ENCODE measurements at places on chromosomes 16 and 17. TPM values are rescaled to one million over a fixed set of nuclear protein-coding genes. Genes with fewer than 3 reads are reported as not detected.

The TMEM256 gene
- total RNA-seq = 64.8 TPM

DNA sequence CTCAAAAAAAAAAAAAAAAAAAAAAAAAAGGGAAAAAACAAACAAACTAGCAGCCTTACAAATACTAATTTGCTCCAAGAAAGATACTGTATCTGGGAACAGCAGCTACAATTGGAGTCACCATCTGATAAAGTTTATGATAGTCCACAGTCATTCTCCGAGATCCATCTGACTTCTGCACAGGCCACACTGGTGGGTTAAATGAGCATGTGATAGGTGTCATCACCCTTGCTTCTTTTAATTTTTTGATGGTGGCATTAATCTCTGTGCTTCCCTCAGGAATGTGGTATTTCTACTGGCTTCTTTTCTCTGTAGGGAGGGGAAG, 49.6 kb downstream of the BCL7C start:
- no peak for DNase-seq

DNA sequence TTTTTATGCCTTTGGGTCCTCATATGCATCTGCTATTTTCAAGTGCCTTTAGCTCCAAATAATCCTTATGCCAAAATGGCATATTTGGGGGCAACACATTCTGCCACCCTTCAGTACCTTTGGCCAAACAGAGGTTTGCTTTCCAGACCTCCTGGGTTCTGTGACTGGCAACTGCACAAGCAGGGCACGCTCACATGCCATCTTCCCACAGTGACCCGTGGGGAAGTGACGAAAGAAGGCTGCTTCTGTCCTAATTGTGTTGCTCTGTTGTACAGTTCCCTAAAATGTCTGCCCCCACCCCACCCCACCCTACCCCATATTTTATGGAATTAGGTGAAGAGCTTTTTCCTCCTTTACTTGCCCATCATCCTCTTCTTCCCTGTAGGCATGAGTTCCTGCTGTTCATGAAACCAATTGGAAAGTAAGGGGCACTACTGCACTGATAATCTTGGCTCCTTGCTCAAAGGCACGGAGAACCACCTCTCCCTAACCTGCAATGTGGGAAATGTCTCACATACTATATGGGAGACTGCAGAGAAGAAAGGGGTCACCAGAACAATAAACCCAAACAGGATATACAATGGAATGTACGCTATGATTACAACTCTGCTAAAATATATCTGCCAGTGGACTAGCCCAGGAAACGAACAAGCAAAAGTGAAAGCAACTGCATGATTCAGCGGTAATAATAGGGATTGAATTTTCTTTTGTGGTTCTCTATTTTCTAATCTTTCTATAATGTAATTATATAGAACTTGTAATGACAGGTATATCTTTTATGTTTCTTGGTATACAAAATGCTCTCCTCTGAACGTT, 3.3 kb upstream of the SLFN12L start:
- DNase-seq = peak; percentile 63

DNA sequence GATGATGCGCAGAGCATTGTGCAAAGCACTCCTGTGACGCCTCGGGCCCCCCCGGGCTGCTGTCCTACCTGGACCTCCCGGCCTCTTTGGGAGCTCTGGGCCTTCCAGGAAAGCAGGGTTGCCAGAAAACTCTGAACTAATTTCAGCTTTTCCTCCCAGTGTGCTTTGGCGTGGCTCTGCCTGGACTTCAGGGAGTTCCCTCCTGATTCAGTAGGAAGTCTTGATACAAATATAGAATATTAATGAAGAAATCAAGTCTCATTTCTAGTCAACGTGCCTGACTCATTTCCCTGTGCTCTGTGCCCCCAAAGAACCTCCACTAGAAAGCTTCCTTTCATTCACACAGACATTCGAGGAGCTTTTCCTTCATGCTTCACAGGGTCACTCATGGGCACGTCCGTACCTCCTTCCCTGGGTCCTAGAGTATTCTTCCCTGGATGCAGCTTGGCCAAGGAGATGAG, 84.0 kb upstream of the NOL11 start:
- no peak for DNase-seq

- no peak for DNase-seq
Measured at GRCh38 chr17:82257473-82257872, 16.0 kb downstream of the CSNK1D start.

The NRN1L gene
- total RNA-seq = not detected

The KRTAP2-2 gene
- total RNA-seq = not detected

- DNase-seq = no peak
Measured at GRCh38 chr17:19570544-19571062, 36.9 kb downstream of the SLC47A1 start.

DNA sequence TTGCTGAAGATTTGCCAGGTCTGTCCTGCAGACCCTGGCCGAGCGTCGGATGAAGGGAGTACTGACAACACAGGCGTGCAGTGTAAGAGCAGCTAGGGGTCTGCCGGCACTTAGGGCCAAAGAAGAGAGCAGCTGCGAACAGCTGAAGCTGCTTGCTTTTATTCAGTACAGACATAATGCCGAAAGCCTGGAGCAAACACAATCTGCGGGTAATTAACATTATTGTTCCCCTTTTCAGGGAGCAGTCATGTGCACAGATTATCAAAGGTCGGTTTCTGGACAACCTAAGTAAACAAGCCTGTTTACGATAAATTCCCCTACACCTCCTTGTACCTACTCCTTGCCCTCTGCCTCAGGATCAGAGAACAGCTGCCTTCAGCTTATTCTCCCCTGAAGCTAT, 12.0 kb upstream of the KRT23 start:
- DNase-seq = no peak

DNA sequence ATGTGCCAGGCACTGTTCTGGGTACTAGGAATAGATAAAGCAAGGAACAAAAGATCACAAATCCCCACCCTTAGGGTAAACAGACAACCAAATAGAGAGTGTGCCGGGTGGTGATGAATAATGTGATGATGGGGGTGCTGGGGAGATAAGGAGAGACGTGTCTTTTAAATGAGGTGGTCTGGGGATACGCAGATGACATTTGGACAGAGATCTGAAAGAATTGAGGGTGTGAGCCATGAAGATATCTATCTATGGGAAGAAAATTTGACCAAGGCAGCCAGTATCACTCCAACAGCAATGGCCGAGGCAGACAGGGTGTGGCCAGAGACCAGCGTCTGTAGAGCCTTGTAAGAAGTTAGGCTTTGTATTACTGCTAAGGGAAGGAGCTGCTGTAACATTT, 165.3 kb downstream of the MRTFB start:
- DNase-seq = no peak

- no peak for DNase-seq
Measured at GRCh38 chr16:76654088-76654820, 377.1 kb downstream of the CNTNAP4 start.

DNA sequence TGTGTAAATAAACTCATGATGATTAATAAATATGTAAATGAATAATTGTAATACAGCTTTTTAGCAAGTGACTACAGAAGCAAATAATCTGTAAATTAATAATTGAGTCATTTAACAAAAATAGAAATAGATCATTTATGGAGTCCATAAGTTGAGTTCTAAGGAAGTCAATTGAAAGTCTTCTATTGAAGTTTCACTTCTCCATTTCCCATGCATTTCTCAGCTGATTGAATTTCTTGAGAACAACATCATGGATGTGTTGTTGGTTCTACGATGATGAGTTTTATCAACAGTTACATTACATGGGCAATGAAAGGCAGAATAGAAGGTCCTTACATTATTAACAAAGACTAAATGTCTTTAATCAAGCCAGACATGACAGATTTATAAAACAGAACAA, 290.4 kb downstream of the MAP2K6 start:
- no peak for DNase-seq

DNA sequence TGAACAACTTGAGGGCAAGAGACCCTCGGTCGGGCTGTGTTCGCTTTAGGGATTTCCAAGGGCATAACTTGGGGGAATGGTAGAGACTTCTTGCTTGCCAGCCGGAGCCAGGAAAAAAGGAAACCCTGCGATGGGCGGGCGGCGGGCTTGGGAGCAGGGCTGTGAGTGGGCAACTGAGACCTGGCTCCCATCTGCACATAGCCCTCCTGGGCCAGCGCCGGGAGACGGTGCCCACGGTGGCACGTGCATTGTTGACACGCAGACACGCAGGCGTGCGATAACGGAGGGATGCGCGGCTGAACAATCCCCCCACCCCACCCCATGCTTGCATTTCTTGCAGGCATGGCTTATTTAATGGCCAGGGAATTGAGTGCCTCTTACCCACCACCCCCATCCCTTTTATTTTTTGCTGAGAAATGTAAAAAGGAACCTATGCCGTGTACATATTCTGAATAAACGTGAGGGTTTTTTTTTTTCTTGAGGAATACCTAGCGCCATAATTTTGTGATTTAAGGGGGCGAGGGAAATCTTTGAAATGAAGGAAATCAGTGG, 17.1 kb upstream of the ZFHX3 start:
- DNase-seq = no peak

The BAIAP3 gene
- total RNA-seq = 0.35 TPM

DNA sequence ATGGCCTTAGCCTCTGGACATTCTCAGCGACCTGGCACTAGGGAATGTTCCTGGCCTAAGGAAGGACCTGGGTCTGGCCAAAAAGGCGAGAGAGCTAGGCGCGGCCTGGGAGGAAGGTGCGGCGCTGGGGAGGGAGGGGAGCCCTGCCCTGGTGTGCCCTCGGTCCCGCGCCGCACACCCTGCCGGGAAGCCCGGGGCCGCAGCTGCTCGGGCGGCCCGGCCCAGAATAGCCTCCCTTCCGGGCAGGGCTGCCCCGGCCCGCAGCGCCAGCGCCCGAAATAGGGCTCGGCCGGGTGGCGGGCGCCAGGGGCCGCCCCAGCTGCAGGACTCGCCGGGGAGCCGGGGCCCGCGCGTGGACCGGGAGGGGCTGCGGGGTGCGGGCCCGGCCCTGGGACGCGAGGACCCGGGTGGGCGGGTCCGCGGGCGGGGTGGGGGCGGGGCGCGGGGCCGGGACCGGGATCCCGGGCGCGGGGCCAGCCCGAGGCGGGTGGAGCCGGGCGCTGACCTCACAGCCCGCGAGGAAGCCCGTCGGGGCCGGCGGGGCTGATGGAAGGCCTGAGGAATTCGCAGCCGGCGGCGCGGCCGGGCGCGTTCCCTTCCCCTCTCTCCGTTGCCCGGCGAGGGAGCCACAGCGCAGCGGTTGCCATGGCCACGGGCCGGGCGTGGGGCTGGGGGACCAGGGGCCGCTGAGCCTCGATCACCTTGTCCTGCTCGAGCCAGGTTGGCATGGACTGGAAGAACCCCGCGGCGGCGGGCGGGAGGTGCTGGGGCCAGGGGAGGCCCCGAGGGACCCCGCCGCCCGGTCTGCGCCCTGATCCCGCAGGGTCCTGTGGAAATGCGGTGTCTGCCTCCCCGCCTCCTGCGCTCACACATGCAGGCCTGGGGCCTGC, 18.1 kb downstream of the SOCS3 start:
- no peak for DNase-seq

The TPSB2 gene
- total RNA-seq = 1.2 TPM

DNA sequence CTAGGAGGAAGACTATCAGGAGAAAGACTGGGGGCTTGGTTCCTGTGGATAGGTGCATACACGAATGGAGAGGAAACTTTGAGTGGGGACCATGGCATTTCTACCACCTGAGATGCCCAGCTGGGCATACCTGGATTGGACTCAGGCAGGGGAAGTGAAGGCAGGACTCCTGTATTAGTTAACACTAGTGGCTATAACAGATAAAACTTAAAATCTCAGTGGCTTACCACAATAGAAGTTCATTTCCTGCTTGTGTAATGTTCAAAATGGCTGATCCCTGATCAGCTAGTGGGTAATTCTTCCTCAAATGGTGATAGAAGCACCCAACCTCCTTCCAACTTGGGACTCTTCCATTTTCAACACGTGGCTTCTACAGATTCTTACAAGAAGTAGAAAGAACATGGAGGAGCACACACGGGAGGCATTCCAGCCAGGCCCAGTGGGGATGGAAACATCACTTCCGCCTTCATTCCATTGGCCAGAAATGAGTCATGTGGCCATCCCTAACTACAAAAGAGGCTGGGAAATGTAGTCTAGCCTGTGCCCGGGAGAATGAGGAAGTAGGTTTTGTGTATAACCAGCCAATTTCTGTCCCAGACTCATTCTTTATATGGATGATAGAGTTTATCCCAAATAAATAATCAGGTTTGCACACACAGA, 112.1 kb downstream of the UTP18 start:
- no peak for DNase-seq

- DNase-seq = no peak
Measured at GRCh38 chr17:17348872-17349723, 45.9 kb downstream of the NT5M start.

GRCh38 chr17:30450125-30451027, 26.8 kb upstream of the GOSR1 start:
- no peak for DNase-seq

GRCh38 chr17:49344914-49345313, 17.1 kb downstream of the ZNF652 start:
- no peak for DNase-seq

DNA sequence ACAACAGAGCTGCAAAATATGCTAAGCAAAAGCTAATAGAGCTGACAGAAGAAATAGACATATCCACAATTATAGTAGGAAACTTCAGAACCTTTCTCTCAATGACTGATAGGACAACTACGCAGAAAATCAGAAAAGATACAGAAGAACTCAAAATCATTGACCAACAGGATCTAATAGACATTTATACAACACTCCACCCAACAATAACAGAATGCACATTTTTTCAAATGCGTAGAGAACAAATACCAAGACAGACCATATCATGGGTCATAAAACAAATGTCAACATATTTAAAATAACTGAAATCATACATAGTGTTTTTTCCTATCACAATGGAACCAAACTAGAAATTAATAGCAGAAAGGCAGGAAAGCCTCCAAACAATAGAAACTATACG, 237.4 kb downstream of the C16orf78 start:
- DNase-seq = no peak

The MFAP4 gene
- 104 TPM for total RNA-seq

The OTOA gene
- total RNA-seq = not detected

The SLFN12 gene
- 3.4 TPM for total RNA-seq

GRCh38 chr17:21245639-21246084, 7.5 kb downstream of the NATD1 start:
- DNase-seq = no peak

The POLDIP2 gene
- 108 TPM for total RNA-seq

DNA sequence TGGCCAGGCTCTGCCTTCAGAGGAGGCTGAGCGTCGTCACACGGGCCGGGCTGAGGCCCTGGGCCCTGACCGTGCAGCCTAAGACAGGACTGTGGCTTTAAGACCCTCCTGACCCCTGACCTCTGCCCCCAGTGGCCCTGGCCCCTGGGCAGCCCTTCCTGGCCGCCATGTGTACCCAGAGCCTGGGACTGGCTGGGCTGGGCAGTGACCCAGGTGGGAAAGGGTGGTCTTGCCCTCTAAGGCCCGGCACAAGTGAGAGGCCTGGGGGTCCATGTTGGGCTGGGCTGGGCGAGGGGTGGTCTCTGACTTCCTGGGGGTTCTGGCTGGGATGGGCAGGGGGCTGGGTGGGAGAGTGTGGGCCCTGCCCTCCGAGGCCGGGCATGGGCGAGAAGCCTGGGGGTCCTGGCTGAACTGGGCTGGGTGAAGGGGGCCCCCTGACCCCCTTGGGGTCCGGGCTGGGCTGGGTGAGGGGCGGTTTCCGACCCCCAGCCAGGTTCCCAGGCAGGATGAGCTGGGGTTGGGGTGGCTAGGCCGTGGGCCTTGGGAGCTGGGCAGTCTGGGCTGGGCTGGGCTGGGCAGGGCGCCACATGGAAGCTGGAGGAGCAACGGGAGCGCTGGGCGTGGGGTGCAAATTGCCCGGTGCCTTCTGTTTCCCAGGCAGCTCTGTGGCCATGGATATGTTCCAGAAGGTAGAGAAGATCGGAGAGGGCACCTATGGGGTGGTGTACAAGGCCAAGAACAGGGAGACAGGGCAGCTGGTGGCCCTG, at the start of gene CDK3:
Gene CDK3 (plus strand): TSS at position 101 of the 767 bp plus-strand sequence. CDS start 571 bp downstream, at position 672.
- no peak for DNase-seq
